CD4-positive, alpha-beta T cell treated with Interleukin-1 beta for 1 hour (primary cell): ENCODE measurements at places on chromosomes 5 and 9.

GRCh38 chr9:134776080-134776796 is 104.4 kb upstream of the FCN2 start:
- DNase-seq: no peak

- DNase-seq: no peak
Observed at GRCh38 chr5:76819851-76820525, 1.2 kb downstream of the F2RL1 start.

DNA sequence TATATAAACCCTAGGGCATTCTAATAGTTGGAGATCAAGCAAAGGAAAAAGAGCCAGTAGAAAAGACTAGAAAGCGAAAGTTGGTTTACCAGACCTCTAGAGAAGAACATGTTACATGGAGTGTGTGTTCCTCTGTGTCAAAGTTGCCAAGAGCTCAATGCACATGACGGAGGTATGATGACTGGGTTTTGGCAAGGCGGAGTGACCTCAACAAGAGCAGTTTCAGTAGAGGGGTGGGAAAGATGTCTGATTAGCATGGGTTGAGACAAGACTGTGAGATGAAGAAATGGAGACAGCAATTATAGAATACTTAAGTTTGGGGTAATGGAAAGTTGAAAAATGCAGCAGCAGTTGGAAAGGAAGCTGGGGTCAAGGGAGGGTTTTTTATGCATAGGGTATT is 1.6 kb downstream of the ANKDD1B start:
- DNase-seq: no peak

GRCh38 chr5:78899922-78900362 is 85.2 kb downstream of the ARSB start:
- DNase-seq: peak; percentile 5

- DNase-seq: no peak
Observed at GRCh38 chr5:127053049-127053448, 20.3 kb downstream of the C5orf63 start.

DNA sequence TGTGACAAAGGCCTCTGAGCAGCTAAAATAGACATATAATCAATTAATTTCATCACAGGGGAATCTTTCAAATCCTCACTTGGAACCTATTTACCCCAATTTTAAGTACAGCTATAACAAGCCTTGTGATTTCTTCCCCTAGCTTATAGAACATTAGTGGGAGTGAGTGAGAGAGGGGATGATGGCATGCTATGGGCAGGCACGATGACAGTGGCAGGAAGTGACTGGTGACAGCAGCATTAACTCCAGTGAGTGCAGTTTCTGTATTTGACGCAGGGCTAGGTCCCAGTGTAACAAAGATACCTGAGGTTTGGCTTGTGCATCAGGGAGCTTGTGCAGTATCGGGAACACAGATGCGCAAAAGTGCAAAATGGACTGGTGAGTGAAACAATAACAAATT is 54.1 kb downstream of the NPR3 start:
- DNase-seq: no peak

GRCh38 chr5:135047347-135047695 is 13.3 kb upstream of the PITX1 start:
- DNase-seq: no peak
